ENCODE measurements at places on chromosomes 12 and 14.

- DNase-seq = no peak
These were observed 25.0 kb downstream of the YAF2 start for GRCh38 chr12:42213023-42213422.

DNA sequence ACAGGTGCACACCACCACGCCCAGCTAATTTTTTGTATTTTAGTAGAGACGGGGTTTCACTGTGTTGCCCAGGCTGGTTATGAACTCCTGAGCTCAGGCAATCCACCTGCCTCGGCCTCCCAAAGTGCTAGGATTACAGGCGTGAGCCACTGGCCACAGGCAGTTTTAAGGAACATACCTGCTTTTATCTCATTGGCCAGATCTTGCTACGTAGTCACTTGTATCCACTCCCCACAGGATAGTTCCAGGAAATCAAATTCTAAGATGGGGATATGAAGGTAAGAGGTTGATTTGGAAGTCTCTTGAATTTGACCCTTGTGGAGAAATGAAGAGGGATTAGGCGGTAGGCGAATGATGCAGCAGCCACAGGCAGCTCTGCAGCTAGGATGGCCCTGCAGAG lies 8.8 kb upstream of the PLEKHG6 start:
- no peak for DNase-seq

- no peak for DNase-seq
These were observed 177.3 kb upstream of the DDHD1 start for GRCh38 chr14:53330441-53330840.

GRCh38 chr12:2924019-2924418 lies 33.3 kb downstream of the TULP3 start:
- no peak for DNase-seq

DNA sequence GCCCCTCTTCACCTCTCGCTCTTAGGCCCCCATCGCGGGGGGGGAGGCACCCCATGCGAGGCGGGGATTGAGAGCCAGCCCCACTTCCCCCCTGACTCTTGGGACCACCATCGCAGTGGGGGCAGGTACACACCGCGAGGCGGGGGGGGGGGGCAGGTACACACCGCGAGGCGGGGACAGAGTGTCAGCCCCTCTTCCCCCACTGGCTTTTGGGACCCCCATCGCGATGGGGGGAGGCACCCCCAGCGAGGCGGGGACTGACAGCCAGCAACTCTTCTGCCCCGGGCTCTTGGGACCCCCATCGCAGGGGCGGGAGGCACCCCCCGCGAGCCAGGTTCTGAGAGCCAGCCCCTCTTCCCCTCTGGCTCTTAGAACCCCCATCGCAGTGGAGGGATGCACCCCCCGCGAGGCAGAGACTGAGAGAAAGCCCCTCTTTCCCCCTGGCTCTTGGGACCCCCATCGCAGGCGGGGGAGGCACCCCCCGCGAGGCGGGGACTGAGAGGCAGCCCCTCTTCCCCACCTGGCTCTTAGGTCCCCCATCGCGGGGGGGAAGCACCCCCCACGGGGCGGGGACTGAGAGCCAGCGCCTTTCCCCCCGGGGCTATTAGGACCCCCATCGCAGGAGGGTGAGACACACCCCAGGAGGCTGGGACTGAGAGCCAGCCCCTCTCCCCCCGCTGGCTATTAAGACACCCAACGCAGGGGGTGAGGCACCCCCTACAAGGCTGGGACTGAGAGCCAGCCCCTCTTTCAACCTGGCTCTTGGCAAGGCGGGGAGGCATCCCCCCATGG lies 196.5 kb upstream of the PZP start:
- no peak for DNase-seq

DNA sequence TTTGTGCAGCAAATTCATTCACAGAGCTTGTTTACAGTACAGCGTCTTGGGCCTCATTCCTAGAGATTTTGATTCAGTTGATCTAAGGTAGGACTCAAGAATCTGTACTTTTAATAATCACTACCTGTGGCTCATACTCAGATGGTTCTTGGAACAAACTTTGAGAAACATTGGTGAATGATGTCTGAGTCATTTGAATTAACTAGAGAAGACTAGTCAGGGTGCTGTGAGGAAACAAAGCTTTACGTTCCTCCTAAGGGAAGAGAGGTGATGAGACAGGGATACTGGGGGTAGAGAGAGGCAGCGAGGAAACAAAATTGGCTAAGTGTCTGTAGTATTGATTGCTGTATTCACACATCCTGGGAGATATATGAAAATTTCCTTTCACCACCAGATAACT lies 109.4 kb downstream of the SLC15A5 start:
- no peak for DNase-seq

DNA sequence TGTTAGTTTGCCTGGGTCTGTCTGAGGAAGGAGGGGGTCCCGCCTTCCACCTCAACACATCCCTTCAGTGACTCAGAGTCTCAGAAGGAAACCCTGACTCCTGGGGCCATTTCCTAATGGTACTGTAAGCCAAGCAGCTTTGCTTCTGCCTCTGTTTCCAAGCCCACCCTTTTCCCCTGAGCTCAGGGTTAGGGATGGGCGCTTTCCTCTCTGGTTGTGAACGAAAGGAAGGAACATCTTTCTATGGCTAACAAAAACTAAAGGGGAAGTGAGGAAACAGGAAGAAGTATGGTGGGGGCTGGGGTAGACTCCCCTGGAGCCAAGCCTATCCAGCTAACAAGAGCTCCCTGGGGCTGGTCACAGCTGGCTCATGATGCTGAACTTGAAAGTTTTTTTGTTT lies 11.6 kb upstream of the UNC119B start:
- DNase-seq = no peak

GRCh38 chr14:57287745-57288144 lies 19.0 kb downstream of the AP5M1 start:
- no peak for DNase-seq

- no peak for DNase-seq
These were observed 79.7 kb downstream of the FGD4 start for GRCh38 chr12:32478858-32479725.

DNA sequence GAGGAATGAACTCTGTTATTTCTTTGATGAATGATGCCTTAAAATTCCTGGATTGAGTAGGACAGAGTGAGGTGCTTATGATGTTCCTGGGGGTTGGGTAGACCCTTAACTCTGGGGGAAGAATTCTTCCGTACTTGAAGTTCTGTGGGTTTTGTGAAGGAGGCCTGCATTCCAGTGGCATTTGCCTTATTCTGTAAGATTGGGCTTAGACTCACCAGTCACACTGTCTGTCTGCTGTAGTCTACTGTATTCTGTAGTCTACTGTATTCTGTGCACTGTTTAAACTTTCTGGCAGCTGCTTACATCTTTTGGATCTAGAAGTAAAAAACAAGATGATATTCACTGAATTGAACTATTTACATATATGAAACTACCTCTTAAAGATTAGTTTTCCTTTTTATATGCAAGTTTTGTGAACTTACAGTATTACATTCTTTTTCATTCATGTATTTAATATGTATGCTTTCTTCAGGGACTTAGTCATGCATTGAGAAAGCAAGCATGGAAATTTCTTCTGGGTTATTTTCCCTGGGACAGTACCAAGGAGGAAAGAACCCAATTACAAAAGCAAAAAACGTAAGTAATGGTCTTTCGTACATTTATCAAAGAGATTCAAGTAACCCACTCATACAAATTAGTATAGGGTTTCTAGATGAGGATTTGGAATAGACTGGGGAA lies 42.3 kb upstream of the TPH2 start:
- no peak for DNase-seq

DNA sequence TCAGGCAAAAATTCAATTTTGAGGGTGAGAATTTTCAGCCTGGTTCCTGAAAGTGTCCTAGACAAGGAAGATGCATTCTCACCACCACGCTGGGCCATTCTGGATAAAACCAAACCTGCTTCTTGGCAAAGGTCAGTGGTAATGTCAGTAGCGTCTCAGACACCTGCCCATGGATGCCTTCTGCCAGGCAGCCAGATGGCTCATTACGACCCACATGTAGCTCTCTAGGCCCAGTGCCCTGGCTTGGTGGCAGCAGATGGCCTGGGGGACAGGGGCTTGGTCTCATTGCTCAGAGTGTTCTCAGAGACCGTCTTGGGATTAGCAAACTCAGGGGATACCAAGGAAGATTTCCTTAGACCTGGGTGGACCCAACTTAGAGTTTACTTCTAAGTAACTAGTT lies 105.1 kb downstream of the ARF6 start:
- no peak for DNase-seq

DNA sequence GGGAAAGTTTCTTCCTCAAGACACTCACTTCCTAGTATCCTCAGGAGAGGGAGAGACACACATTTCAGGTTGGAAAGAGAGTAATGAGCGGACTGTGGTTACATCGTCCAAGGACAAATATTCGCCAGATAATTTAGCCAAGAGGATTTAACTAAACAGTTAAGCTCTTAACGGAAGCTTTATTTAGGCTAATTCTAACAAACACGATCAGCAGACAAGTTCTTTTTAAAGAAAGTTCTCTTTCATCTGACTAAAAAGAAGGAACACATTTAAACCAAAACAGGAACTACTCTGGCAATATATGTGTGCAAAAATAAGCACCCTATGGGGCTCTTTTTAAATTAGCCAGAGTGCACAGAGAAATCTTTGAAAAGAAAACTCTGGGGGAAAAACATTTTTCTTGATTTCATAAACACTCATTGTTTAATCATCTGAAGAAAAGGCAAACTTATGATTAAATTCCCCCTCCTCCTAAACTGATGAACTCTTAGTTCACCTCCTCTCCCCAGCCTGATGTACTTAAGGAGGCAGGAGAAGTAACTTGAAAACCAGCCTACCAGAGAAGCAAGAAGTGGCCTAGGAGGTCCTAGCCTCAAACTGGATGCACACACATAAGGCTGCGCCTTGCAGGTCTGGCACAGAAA lies 13.3 kb upstream of the BTG1 start:
- DNase-seq = no peak

DNA sequence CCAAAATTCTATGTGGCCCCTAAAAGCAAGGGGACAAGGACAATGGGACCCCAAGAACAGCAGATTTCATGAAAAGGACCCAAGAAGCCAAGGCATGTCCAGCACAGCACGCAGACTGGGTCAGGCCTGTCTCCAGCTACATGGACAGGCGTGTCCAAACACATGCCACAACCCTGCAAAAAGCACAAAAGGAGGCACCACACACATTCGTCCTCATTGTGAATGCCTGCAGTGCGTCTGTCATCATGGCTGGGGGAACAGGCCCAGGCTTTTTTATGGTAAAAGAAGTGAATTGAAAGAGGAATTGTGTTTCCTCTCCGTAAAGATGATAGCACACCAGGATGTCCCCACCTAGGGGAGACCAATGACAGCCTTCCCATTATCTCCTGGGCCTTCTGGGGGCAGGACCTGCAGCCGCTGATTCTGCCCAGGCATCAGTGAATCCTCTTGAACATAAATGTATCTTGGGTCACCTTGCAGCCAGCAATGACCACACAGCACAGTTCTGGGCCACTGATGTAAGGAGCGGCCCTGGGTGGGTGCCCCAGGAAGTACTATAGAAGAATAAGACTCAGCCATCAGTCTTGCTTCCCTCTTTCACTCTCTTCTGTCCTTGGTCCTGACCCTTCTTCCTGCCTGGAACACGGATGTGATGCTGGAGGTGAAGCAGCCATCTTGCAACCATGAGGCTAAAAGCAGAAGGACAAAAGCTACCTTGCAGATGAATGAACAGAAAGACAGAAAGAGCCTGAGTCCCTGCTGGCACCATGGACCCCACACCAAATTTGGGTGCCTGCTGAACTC lies 29.8 kb upstream of the C14orf180 start:
- DNase-seq = no peak
